NCI-H1105 (cell line): ENCODE measurements at places on chromosomes 4 and X.

DNA sequence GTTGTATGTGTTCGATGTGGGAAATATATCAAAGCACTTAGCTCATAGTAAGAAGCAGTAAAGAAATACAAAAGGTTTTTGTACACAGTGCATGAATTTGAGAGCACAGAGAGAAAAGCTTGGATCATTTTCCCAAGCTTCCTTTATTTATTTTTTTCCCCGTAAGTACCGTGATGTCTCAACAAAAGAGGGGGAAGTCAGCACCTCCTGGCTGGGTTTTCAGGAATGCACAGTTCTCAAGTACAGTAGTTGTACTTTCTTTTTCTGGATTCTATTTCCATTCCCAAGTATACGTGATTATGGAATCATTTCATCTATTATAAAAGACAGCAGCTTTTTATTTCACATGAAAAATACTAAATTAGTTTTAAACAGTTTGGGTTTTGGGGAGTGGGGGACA, 171.5 kb upstream of the EDNRA start:
- no peak for DNase-seq

DNA sequence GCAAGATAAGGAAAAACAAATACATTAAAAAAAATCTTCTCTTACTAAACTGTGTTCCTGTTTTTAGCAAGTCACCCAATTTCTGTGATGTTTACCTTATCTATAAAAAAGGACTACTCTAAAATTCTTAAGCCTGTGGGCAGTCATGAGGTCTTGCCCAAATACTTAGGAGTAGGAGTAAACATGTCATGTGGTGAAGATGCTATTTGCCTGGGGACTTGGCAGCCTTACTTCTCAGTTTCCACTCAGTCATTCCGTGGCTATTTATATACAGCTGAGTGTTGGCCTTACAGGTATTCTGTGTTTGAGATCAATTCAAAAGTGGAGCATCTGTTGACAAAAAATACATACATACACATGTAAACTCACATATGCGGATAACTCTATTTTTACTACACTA, 89.9 kb upstream of the TLR2 start:
- DNase-seq: no peak

GRCh38 chrX:106898462-106898861, 4.7 kb downstream of the RIPPLY1 start:
- no peak for DNase-seq

- DNase-seq: no peak
Observed at GRCh38 chrX:47200385-47201150, 6.9 kb downstream of the UBA1 start.

DNA sequence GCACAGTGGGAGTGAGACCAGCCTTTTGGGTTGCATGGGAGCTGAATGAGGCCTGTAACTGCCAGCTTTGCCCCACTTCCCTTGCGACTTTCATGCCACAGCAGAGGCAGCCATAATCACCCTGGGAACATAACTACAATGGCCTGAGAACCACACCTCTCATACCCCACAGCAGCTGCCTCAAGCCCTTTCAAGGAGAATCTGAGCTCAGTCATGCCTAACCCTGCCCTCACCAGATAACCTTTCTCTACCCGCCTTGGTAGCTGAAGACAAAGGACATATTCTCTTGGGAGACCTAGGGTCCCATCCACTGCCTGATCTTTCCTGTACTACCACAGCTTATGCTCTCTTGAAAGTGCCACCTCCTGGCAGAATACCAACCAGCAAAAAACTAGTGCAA, 599.9 kb upstream of the IGFBP7 start:
- no peak for DNase-seq

DNA sequence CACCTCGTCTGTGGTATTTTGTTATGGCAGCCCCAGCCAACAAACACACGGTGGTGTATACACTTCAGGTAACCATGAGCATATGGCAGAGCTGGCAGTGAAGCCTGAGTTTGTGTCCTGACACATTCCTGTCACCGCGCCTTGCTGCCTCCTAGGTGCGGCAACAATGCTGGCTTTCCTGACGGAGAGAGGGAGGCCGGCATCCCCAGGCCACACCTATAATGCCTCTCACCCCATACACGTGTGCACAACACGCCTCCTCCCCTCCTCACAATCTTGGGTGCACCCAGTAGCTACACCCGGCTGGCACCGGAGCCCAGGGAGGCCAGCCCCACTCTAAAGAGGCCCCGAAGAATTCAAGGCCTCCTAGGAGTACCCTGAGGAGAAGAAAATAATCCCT, 158.5 kb downstream of the NSUN7 start:
- no peak for DNase-seq
